Thyroid gland (tissue), 4 donors: ENCODE measurements at places on chromosomes 5 and 9. TPM values are rescaled to one million over a fixed set of nuclear protein-coding genes. Genes with fewer than 3 reads are reported as not detected.

Gene PCDHGB7
- total RNA-seq: 12.4 TPM

Gene RIOK2
- total RNA-seq: 16.4 TPM

Gene IL3
- total RNA-seq: not detected

Gene TMEM171
- total RNA-seq: 22.3 TPM

Gene ADGRD2
- not detected for total RNA-seq

Gene FRMD3
- 15.9 TPM for total RNA-seq

Gene SNCB
- not detected for total RNA-seq

Gene ADAMTS13
- total RNA-seq: 1.8 TPM

Gene PLAC8L1
- not detected for total RNA-seq

Gene SPZ1
- total RNA-seq: not detected

Gene ADRA1B
- total RNA-seq: 3.0 TPM

Gene ATP6V0E1
- 222 TPM for total RNA-seq

Gene SLC24A2
- not detected for total RNA-seq
